ENCODE measurements at places on chromosomes 7 and 10.

GRCh38 chr10:29295813-29296212 lies 6.9 kb downstream of the LYZL1 start:
- no peak for DNase-seq

- DNase-seq = no peak
These were observed 161.5 kb upstream of the TBX20 start for GRCh38 chr7:35415411-35415822.

- DNase-seq = no peak
These were observed 16.1 kb downstream of the TECPR1 start for GRCh38 chr7:98235901-98236300.

DNA sequence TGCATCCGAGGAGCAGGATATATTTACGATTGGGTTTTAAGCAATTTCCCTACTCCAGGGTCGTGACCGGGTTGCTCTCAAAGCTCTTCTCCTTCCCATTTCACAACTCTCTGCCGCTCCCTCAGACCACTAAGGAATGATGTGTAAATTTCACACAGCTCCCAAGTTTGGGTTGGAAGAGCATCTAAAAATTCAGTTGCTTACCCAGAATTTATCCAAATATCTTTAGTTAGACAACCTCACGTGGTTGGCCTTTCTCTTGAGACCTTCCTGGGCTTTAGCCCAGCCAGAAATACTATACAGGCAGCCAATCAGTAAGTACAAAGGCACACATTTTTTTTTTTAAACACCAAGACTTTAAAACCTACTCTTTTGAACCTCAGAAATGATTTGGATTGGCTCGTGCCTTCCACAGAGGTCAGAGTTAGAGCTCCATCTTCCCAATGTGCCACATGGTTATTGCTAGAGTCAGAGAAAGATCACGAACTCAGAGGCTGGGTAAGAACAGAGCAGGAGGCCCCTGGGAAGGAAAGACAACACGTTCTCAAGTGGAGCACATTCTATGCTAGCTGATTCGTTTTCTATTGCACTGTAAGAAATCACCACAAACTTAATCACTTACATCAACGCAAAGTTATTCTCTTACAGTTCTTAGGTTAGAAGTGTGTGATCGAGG lies 335.4 kb upstream of the MGMT start:
- DNase-seq = no peak

DNA sequence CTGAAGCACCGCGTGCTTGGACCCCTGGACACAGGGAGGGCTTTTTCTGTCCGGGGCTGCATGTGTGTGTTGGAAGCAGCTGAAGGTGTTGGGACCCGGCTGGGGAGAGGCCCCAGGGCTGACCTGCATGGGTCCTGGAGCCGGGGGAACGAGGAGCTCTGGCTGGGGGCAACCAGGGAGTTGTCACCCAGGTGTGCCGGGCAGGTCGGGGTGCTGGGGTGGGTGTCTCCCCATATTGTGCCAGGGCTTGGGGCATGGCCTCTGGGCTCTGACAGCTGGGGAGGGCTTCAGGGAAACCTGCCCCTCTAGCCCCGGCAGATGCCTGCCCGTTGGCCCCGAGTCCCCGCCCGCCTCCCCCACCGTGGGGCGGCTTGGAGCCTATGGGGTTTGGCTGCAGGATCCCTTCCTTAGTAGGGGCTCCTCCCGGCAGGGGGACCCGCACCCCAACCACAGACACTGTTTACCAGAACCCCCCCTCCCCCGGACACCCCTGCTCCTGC lies 42.3 kb downstream of the UNCX start:
- no peak for DNase-seq

GRCh38 chr7:155644971-155645509 lies 579 bp downstream of the RBM33 start:
- DNase-seq = no peak

GRCh38 chr10:86876748-86877147 lies 80.7 kb downstream of the MMRN2 start:
- DNase-seq = no peak

- DNase-seq = no peak
These were observed 71.2 kb downstream of the GRID1 start for GRCh38 chr10:86295351-86295750.

- DNase-seq = no peak
These were observed 242.7 kb upstream of the PRSS1 start for GRCh38 chr7:142506601-142507000.

GRCh38 chr10:101562231-101562630 lies 25.8 kb downstream of the POLL start:
- no peak for DNase-seq

DNA sequence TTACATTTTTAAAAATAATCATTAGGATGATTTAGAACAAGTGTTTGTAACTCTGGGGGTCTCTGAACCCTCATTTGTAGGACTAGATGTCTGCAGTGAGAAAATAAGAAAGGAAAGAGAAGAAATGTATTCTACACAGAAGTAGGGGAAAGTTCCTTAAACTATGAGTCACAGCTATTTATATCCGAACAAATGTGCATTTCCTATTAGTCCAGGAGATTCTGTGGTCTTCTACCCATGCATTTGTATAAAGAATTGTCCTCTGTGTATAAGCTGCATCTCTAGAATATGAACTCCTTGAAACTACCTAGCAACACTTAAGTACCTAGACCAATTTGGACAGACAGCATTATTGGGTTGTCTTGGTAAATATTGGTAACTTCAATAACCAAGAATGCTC lies 15.9 kb upstream of the CD36 start:
- DNase-seq = no peak

- no peak for DNase-seq
These were observed 39.6 kb downstream of the TSPAN15 start for GRCh38 chr10:69490876-69491275.

DNA sequence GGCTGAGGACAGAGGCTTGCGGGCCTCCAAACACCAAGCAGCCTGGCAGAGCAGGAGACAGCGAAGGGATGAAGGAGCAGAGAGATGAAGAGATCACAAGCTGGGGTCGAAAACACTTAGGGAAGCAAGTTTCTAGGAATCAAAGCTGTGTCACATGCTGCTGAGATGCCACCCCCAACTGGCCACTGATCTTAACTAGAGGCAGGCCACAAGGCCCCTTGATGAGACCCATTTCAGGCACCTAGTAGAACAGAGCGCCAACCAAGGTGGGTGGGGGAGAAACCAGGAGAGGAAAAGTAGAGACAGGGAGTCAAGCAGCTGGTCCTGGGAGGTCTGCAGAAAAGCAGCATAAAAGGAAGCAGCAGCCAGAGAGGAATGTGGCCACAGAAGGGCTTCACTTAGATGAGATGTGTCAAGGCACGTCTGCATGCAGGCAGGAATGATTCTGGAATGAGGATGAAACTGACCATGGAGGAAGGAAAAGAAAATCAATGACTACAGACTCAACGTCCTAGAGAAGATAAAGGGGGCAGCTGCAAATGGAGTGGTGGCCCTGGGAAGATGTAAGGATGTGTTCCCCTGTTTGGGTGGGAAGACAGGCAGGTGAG lies 85.0 kb upstream of the DDC start:
- no peak for DNase-seq

GRCh38 chr7:36296284-36296683 lies 93.4 kb upstream of the ANLN start:
- DNase-seq = no peak

GRCh38 chr7:147197006-147197405 lies 1080.4 kb downstream of the CNTNAP2 start:
- no peak for DNase-seq

DNA sequence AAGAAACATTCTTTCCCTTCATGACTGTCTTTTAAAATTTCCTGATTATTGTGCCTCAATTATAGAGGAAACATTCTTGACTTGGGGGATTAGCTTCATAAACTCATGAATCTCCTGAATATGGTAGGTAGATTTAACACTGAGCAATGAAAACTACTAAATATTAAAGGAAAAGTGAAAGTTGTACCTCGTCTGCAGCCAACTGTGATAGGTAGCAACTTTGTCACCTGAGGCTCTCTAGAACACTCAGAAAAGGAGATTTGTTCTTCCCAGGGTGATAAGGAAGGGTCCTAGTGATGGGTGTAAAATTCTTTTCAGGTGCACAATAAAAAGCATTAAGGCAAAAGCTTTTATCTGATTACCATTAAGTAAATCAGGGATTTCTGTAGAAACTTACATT lies 78.1 kb downstream of the AHR start:
- DNase-seq = no peak

DNA sequence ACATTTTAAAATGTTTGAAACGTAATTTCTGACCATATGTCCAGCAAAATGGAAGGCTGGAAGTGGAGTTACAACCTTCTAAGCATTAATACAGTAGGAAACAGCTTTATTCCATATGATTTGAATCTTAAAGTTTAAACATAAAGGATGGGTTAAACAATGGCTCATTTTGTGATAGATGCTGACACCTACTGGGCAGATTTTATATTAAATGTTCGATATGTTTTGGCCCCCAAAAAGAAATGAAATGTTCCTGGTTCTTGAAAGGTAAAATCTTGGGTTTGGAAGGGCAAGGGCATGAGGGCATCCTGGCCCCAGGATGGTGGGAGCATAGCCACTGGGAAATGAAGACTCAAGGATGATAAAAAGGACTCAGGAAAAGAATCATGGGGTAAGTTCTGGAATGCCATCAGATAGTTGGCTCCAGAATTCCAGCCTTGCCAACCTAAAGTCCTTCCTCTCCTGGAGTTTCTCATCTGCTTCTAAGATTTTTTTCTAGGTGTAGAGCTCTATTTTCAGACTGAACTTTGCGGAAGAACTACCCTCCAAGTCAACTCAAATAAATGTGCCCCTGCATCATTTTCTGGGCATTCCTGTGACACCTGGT lies 34.6 kb upstream of the SLC35G1 start:
- no peak for DNase-seq

- no peak for DNase-seq
These were observed 146.5 kb downstream of the ADK start for GRCh38 chr10:74297389-74298080.

DNA sequence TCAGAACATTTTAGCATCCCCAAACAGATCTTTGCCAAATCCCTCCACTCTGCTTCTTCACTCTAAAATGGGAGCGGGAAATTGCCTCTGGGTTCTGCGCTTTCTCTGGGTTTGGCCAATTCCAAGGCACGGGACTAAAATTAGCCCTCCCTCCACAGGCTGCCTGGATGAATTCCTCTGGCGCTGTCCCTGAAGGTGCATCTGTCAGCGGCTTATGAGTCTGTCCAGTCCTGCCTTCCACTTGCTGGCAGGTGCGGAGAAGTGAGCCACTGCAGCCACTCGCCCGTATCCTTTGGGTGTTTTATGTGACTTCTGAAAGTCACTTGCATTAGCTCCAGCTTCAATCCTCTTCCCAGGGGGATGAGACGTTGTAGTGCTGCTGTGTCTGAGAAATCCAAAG lies 121.6 kb downstream of the SH2D4B start:
- DNase-seq = no peak

DNA sequence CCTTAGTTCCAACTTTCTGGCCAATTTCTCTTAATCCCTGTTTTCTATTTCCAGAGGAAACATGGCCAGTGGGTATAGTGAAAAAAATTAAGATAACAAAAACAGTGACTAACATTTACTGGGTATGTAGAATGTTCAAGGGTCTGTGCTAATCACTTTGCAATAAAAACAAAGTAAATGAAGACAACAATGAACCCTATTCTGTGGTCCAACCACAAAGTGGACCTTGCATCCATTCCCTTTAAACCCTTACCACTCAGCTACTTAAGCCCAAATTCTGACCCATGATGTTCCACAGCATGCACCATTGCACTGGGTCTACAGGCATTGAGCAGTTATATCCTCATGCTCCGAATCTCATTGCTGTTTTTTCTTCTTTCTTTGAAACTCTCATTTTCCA lies 179.9 kb upstream of the PRKCQ start:
- no peak for DNase-seq
